Activated CD4-positive, alpha-beta T cell treated with anti-CD3 and anti-CD28 coated beads for 36 hours (primary cell): ENCODE measurements at places on chromosomes 6 and 20. TPM values are rescaled to one million over a fixed set of nuclear protein-coding genes. Genes with fewer than 3 reads are reported as not detected.
A peak's percentile ranks its signal among the peaks of the same experiment; 100 is the strongest.

Gene PTPRT
- total RNA-seq: not detected

DNA sequence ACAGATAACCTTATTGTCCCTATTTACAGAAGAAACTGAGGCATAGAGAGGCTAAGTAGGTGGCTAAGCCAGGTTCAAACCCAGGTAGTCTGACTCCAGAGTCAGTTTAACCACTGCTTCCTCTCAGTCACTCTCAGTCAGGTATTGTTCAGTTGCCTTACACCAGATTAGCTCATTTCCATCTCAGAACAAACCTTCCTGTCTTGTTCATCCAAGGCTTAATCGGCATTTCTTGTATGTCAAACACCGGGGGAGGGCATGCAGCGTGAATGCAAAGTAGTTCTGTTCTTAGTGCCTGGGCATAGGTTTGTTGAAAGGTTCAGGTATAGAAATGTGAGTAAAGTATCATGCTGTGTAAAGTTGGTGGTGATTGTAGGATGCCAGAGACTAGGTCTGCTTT lies 51.7 kb downstream of the CTNNBL1 start:
- peaks cover 34% of the 10 kb centered on the region for H3K4me1 ChIP-seq
- H3K27ac ChIP-seq: peak overlapping the region; percentile 95
- H3K27me3 ChIP-seq: no peaks in the 10 kb centered on the region
- peak overlapping the region; percentile 36 for H3K4me3 ChIP-seq

Gene SDCBP2
- total RNA-seq: 3.2 TPM

Gene RHAG
- not detected for total RNA-seq

DNA sequence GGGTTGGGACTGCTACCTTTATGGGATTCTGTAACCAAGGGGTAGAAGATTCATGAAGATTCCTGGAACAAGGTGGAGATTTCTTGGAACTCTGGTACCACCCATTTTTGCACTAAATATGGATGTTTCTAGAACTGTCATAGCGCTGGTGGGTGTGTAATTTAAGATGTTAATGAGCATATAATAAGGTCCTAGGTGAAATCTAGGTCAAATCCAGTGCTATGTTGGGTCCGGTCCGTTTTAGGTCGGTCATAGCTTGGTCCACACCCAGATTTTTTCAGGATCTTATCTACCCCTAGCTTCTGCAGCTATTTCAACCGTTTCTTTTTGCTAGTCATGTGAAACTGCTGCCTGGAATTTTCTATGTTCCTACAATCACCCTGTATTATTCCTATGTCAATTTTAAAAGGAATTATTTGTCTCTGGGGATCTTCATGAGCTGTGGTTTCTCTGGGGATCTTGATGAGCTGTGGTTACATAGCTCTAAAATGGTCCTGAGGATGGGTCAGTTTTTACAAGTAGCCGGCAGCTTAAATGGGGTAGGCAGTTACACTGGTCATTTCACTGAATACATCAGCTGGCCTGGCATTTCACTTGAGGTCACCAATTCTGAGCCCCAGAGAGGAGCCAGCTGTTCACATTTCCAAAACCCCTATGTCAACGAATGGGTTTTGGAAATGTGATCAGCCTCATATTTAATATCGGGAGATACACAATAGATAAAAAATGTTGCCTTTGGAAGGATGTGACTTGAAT lies 652.3 kb upstream of the FLRT3 start:
- H3K27ac ChIP-seq: no peak overlapping the region
- H3K27me3 ChIP-seq: no peaks in the 10 kb centered on the region
- H3K4me3 ChIP-seq: no peak overlapping the region
- no peaks in the 10 kb centered on the region for H3K4me1 ChIP-seq
- no peak for DNase-seq

Gene BPIFB2
- not detected for total RNA-seq

DNA sequence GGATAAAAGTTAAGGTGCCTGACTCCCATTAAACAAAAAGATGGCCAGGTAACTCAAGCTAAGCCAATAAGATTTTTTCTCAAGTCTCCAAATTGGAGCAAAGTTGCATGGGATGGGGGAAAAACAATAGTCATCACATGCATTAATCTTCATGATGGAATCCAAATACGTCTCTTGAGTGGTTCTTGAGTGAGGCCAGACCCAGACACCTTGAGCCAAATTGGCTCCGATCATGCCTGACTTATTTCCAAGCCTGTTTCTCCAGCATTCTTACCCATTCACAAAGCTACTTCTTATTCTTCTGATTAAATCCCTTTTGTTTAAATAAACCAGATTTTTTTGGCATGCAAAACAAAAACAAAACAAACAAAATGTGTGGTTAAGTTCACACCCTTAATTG lies 420.3 kb upstream of the NRSN1 start:
- H3K36me3 ChIP-seq: no peaks in the 10 kb centered on the region
- H3K27ac ChIP-seq: no peak overlapping the region
- DNase-seq: no peak
- no peak overlapping the region for H3K4me3 ChIP-seq
- H3K27me3 ChIP-seq: no peaks in the 10 kb centered on the region

GRCh38 chr6:152682141-152682540 lies 15.6 kb upstream of the MYCT1 start:
- peaks cover 8% of the 10 kb centered on the region for H3K27me3 ChIP-seq
- DNase-seq: no peak
- no peak overlapping the region for H3K4me3 ChIP-seq
- H3K36me3 ChIP-seq: no peaks in the 10 kb centered on the region

Gene IRAK1BP1
- total RNA-seq: 2.7 TPM

Gene SLC35A1
- total RNA-seq: 6.5 TPM

DNA sequence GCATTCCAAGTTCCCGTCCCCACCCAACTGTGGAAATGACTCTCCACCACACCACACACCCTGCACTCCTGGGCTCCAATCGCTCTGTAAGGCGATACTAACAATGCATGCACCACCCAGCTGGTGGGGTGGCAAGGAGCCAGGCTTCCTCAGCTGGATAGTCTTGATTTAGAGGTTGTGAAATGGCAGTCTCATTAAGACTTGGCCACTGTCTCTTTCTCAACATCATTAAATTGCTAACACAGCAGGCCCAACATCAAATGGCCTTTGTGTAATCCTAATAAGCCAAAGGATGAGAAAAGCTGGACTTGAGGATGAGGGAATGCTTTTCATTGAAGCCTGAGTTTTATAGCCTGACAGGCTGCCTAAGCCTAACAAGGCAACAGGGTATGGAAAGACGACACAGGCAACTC lies 223.7 kb downstream of the GMDS start:
- H3K36me3 ChIP-seq: peaks cover 9% of the 10 kb centered on the region
- H3K27ac ChIP-seq: no peak overlapping the region
- no peak overlapping the region for H3K4me3 ChIP-seq
- H3K27me3 ChIP-seq: peaks cover 2% of the 10 kb centered on the region
- DNase-seq: no peak

GRCh38 chr6:36698871-36699271 lies 1.2 kb downstream of the RAB44 start:
- no peaks in the 10 kb centered on the region for H3K27me3 ChIP-seq
- no peak overlapping the region for H3K4me3 ChIP-seq
- H3K4me1 ChIP-seq: peaks cover 23% of the 10 kb centered on the region
